ENCODE measurements at places on chromosomes 3 and 15.

- no peak for DNase-seq
Observed at GRCh38 chr3:141337523-141337854, 30.8 kb upstream of the ZBTB38 start.

DNA sequence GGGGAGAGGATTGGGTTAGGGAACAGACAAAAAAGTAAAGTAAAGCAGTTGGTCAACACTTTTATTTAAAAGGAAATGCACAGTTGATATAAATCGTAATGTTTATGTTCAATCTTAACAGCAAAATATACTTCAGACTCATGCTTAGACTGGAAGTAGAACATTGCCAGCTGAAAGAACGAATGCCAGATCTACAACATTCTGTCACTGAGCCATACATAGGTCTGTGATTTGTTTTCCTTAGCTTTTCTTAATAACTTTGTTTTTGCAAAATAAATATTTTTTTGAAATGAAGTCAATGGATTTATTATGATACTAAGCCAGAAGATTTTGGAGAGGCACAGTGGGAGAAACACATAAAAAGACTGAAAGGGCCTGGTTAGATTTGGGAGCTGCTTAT lies 62.0 kb downstream of the LEKR1 start:
- no peak for DNase-seq

GRCh38 chr3:190010486-190010885 lies 110.2 kb downstream of the P3H2 start:
- no peak for DNase-seq

- no peak for DNase-seq
Observed at GRCh38 chr15:99368743-99369142, 117.5 kb downstream of the LRRC28 start.

DNA sequence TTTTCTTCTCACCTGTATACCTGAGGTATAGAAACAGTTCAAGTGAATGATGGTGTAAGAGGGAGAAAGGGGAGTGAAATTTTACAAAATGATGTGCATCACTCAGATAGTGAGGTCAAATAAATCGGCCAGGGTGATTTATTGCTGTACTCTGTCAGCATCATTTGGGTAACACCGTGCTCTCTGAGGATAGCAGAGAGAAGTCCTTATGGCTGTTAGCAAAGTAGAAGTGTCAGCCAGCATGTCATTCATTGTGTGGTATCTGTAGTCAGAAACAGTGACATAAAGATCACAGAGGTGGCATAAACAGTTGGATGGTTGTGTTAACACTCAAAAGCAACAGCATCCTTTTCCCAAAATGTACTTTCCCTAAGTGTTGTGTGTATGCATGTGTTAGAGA lies 53.4 kb downstream of the PSMD6 start:
- DNase-seq = no peak

DNA sequence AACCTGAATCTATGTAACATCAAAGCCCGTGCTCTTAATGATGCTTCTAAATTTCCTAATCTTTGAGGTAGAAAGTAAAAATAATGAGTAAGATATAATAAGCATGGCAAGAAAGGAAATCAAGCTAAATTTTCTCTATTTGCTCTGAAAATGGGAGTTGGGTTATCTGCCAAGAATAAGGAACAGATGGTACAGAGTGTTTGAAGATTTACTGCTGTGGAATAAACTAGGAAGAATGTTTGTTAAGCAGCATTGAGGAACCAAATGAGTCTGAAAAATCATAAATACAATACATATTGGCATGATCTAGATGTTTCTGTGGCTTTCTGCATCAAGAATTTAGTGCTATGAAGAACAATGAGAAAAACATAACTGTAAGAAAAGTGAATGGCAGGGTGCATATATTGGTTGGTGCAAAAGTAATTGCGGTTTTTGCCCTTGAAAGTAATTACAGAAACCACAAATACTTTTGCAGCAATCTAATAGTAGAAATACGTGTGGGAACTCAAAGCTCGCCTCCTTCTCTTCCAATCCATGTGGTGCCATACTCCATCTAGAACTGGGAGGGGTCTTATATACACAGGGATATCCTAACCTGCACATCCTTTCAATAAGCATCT lies 87.6 kb downstream of the SUCNR1 start:
- DNase-seq = no peak

DNA sequence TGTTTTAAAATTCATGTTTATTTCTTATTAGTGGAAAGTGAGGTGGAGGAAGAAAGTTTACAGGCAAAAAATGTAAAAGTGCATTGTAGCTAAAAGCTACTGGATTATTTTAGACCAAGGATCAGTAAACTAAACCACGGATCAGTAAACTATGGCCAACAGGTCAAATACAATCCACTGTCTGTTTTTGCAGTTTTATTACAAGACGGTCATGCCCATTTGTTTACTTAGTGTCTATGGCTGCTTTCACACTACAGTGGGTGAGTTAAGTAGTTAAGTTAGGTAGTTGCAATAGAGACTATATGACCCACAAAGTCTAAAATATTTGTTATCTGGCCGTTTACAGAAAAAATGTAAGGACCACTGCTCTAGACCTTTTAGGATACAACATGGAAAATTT lies 82.0 kb downstream of the NR2E3 start:
- DNase-seq = no peak
